ENCODE measurements at places on chromosomes 2 and 18. TPM values are rescaled to one million over a fixed set of nuclear protein-coding genes. Genes with fewer than 3 reads are reported as not detected.

Gene MYL12B
- 417 TPM for polyA plus RNA-seq

Gene HSBP1L1
- polyA plus RNA-seq: 26.1 TPM

Gene GALR1
- polyA plus RNA-seq: 0.10 TPM

Gene RNF152
- polyA plus RNA-seq: 13.6 TPM

Gene ANTXR1
- polyA plus RNA-seq: 83.3 TPM

Gene CD302
- 51.8 TPM for polyA plus RNA-seq

Gene DNPEP
- 72.3 TPM for polyA plus RNA-seq

Gene ANKRD30B
- polyA plus RNA-seq: not detected

Gene HSPD1
- 443 TPM for polyA plus RNA-seq

Gene WDR75
- polyA plus RNA-seq: 57.5 TPM

Gene PASK
- polyA plus RNA-seq: 24.8 TPM

Gene RFTN2
- 29.0 TPM for polyA plus RNA-seq

Gene UGT1A10
- polyA plus RNA-seq: not detected

Gene APLF
- 3.3 TPM for polyA plus RNA-seq

Gene ANKRD30BL
- 0.32 TPM for polyA plus RNA-seq

Gene CCDC74A
- 6.5 TPM for polyA plus RNA-seq

Gene C2orf72
- polyA plus RNA-seq: 0.21 TPM

Gene CD226
- 5.6 TPM for polyA plus RNA-seq

Gene IL1F10
- not detected for polyA plus RNA-seq

Gene UGP2
- 92.2 TPM for polyA plus RNA-seq

Gene RGPD4
- polyA plus RNA-seq: not detected

Gene SATB2
- 3.5 TPM for polyA plus RNA-seq

Gene CCNT2
- 87.2 TPM for polyA plus RNA-seq

Gene PDCL3
- 28.3 TPM for polyA plus RNA-seq

Gene LHCGR
- not detected for polyA plus RNA-seq

Gene SERPINB4
- polyA plus RNA-seq: not detected

Gene LAMA3
- 82.9 TPM for polyA plus RNA-seq

Gene EML4
- 83.3 TPM for polyA plus RNA-seq

Gene TNS1
- 153 TPM for polyA plus RNA-seq

Gene GREB1
- 12.2 TPM for polyA plus RNA-seq

Gene NABP1
- polyA plus RNA-seq: 23.0 TPM

Gene MRPL44
- polyA plus RNA-seq: 26.8 TPM

Gene ABCA12
- polyA plus RNA-seq: 0.09 TPM

Gene SP100
- polyA plus RNA-seq: 57.7 TPM

Gene GPR45
- polyA plus RNA-seq: not detected

Gene RGPD8
- polyA plus RNA-seq: 5.9 TPM

Gene LCLAT1
- 15.4 TPM for polyA plus RNA-seq

Gene DSG4
- polyA plus RNA-seq: not detected

Gene DLX2
- polyA plus RNA-seq: not detected

Gene UGT1A8
- polyA plus RNA-seq: not detected

Gene SIGLEC15
- 0.19 TPM for polyA plus RNA-seq

Gene FBXO41
- 1.4 TPM for polyA plus RNA-seq

Gene TMEM237
- 56.6 TPM for polyA plus RNA-seq

Gene CNRIP1
- 50.8 TPM for polyA plus RNA-seq

Gene GALNT3
- 31.2 TPM for polyA plus RNA-seq

Gene KCNJ3
- polyA plus RNA-seq: 0.27 TPM

Gene KCNG2
- 0.38 TPM for polyA plus RNA-seq
